ENCODE measurements at places on chromosomes 5 and 9. TPM values are rescaled to one million over a fixed set of nuclear protein-coding genes. Genes with fewer than 3 reads are reported as not detected.
A peak's percentile ranks its signal among the peaks of the same experiment; 100 is the strongest.

DNA sequence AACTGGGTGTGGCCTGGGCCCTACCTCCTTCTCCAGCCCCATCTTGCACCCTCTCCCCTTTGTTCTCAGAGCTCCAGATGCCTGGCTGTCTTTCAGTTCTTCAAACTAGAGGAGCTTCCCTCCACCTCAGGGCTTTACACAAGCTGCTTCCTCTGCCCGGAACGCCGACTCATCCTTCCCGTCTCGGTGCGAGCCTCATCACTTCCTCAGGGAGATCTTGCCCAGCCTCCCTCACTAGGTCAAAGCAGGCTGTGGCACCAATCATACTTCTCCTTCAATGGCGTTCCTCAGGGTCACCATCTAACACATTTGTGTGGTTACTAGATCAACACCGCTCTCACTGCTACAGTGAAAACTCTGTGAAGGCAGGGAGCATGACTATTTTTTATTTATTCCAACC is 56.2 kb upstream of the ZSWIM6 start:
- peaks cover 9% of the 10 kb centered on the region for H3K4me1 ChIP-seq
- no peaks in the 10 kb centered on the region for H3K36me3 ChIP-seq
- H3K27me3 ChIP-seq, result no peaks in the 10 kb centered on the region
- no peak overlapping the region for H3K27ac ChIP-seq

- no peaks in the 10 kb centered on the region for H3K27me3 ChIP-seq
- DNase-seq, result peak; percentile 8
- H3K4me1 ChIP-seq, result peaks cover 13% of the 10 kb centered on the region
Observed at GRCh38 chr5:151195622-151196021, 28.3 kb downstream of the CCDC69 start.

DNA sequence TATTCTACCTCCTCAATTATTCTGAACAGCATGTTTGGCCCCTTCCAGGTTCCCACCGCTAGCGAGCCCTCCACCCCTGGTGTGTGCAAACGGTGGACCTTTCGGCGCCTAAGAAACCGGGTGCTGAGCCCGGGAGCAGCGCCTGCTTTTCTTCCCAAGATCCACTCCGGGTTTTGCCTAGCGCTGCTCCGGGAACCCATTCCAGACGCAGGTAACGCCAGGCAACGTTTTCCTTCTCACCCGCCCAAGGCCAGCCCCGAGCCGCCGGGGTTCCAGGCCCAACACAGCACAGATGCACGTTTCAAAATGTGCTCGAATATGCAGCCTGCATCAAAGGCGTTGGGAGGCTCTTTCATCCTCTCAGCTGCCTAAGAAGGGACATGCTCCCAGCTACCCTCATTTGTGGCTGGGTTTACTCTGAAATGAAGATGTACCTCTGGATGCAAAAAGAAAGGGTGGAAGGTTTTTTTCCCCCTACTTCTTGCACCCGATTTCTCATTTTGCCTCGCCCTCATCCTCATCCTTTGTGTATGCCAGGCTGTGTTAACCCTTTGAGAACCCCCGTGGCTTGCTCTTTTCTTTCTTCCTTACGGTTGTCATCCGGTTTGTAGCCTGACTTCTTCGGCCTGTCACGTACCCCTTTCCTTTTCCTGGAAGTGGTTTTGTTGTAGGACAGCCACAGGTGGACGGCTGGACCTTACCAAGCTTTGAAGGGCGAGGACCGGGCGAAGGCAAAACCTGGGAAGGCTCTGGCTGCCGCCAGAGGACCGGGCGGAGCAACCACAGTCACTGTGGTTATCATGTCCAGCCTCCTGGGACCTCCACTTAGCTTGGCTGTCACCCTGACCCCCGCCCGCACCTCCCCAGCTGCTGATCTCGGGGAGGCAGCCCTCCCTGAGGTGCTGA is 226.9 kb downstream of the SMARCA2 start:
- DNase-seq, result peak; percentile 82
- no peaks in the 10 kb centered on the region for H3K27me3 ChIP-seq
- H3K4me3 ChIP-seq, result peak overlapping the region; percentile 54
- H3K36me3 ChIP-seq, result no peaks in the 10 kb centered on the region

DNA sequence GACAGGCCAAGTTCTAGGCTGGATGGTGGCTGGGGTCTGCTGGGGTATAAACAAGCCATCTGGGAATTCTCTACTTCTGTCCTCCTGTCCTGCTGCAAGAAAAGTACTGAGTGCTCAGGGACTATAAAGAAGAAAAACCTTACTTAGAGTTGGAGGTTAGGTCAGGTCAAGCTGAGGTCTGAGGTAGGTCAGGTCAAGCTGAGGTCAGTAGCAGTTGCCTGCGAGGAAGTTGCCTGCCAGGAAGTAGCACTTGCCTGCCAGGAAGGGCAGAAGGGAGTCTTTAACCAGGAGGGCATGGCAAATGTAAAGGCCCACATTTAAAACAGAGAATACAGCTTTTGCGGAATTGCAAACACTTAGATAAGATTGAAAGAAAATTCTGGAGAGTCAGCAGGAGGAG is 51.3 kb upstream of the PRLR start:
- no peaks in the 10 kb centered on the region for H3K4me1 ChIP-seq
- no peak for DNase-seq
- H3K4me3 ChIP-seq, result no peak overlapping the region

GRCh38 chr9:99513441-99514112 is 291.5 kb downstream of the SEC61B start:
- no peaks in the 10 kb centered on the region for H3K4me1 ChIP-seq
- DNase-seq, result no peak

The FOXD4L5 gene
- 0.11 TPM for total RNA-seq

The NRARP gene
- total RNA-seq, result 2.2 TPM

Data from adrenal gland (tissue), 19 donors.